ENCODE measurements at places on chromosomes 7 and 10. TPM values are rescaled to one million over a fixed set of nuclear protein-coding genes. Genes with fewer than 3 reads are reported as not detected.
A peak's percentile ranks its signal among the peaks of the same experiment; 100 is the strongest.

GRCh38 chr7:112510743-112511110 lies 29.9 kb downstream of the LSMEM1 start:
- no peak for DNase-seq

DNA sequence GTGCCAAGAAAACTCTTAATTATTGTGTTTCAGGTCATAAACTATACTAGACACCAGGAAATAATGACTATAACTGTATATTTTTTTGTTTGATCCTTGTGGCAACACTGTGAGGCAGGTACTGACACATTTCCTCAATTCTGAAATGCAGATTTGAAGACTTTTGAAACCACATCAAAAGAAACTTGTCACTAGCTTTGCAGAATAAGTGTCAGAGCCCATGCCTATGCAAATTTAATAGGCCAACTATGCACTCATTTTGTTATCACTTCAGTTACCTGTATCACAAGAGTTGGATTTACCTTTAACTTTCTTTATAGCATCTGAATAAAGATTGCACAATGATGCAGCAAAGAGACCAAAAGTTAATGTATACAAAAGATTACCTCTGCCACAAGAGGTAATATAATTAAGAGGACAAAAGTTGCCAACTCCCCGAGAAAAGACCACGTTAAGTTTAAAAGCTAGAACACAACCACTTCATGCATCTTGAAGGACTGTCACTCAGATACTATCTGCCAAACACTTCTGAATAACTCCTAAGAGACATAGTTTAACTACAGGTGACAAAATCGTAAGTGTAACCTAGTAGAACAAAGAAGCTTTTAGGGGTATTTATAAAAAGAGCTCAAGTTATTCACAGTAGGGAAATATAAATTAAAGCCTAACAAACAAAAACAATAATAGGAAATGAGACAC lies 80.5 kb downstream of the ELAPOR2 start:
- no peak for DNase-seq

DNA sequence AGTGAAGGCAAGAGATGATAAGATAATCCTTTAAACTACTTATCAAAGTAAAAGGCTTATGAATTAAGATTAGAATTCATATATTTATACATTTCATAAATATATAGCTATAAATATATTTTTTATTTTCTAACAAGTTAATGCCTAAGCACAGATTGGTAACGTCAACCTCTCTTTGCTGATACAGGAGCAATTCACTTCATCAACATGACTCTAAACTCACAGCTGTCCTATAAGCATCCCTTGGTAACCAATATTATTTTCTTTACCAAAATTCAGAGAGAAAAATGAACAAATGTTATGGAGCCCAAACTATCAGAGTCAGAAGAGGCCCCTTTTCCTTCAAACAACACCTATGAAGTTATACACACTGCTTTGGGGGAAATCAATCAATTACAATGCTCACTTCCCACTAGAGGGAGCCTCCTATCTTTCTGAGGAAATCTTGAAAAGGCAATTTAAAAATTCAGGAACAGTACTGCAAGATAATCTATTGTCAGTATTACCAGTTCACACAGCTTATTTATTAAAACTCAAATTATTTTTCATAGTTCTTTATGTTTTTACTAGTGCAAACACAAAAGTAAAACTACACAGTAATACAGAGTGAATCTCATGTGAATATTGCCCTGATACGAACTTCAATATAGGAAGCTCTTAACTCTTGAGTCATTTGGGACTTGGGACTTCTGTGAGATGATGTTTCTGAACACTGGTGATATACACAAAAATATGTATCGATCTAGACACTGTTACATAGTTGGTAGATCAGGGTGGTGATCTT lies 51.0 kb upstream of the NOBOX start:
- DNase-seq, result no peak

DNA sequence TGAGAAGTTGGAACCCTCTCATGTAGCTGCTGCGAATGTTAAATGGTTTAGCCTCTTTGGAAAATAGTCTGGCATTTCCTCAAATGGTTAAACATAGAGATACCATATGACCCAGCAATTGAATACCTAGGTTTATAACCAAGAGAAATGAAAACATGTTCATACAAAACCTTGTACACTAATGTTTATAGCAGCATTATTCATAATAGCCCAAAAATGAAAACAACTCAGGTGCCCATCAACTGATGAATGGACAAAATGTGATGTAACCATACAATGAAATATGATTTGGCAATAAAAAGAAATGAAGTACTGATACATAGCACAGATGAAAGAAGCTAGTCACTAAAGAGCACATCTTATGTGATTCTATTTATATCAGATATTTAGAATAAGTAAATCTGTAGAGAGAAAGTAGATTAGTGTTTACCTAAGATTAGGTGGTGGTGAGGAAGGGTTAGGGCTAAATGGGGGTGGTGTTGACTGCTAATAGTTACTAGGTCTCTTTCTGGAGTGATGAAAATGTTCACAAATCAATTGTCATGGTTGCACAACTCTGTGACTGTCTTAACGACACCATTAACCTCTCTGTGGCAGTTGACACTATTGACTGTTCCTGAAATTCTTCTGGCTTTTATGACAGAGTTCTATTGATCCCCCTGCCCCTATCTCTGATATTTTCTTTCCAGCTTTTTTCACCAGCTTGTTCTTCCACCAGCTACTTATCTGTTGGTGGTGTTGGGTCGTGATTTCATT lies 35.2 kb downstream of the VCL start:
- no peak for DNase-seq

GRCh38 chr10:26517141-26517867 lies 79.2 kb downstream of the APBB1IP start:
- DNase-seq, result peak; percentile 18

- DNase-seq, result no peak
Observed at GRCh38 chr10:63084690-63085382, 48.3 kb upstream of the NRBF2 start.

DNA sequence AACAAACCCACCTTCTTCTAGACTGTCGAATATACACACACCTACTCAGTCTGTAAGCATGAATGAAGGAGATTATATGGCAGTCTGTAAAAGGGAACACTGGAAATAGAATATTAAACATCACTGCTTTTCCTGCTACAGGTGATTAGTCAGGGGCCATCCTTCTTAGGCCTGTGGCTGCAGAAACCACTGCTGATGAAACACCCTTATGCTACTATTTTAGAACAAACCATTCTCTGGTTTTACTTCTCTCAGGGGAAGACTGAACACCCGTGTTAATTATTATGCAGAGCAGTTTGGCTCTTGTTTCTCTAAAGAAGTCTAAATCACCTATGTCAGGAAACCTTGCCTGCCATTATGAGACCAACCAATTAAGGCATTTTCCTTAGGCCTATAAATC lies 351.1 kb upstream of the KLF6 start:
- DNase-seq, result no peak

DNA sequence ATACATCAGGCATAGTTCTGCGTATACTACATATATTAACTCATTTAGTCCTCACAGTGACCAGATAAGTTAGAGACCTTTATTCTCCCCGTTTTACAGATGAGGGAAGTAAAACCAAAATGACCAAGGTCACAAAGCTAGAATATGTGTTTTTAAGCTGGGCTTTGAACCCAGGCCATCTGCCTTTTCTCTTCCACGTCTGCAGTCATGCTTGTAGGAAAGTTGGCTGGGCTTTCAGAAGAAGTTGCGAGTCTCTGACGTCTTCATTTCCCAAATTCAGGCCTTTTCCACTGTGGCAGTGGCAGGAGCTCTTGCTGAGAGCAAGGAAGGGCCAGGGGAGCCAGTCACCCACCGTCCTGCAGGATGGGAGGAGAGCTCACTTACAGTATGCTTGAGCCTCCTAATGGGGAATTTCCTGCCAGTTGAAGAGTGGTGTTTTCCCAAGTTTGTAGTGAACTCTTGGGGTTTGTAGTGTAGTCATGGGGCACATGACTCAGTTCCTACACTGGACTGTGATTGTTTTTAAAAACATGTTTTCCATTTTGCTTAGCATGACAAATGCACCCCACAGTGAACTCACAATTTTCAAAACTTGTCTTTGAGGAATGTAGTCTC lies 34.2 kb downstream of the CYP17A1 start:
- DNase-seq, result peak; percentile 99

The NEUROG3 gene
- total RNA-seq, result not detected

The RNF133 gene
- total RNA-seq, result under 0.01 TPM

The CYP2C18 gene
- total RNA-seq, result not detected

The IL6 gene
- total RNA-seq, result 18.3 TPM
